ENCODE measurements at places on chromosomes 6 and 20. TPM values are rescaled to one million over a fixed set of nuclear protein-coding genes. Genes with fewer than 3 reads are reported as not detected.

Gene OR12D3
- not detected for total RNA-seq

Gene TRIM40
- not detected for total RNA-seq

Gene SNRPB
- total RNA-seq, result 93.3 TPM

Gene SAMD3
- total RNA-seq, result 28.8 TPM

Gene CD93
- 2.8 TPM for total RNA-seq

Gene AVP
- total RNA-seq, result not detected

Gene RIPOR3
- total RNA-seq, result 13.2 TPM

Gene EPB41L1
- 11.1 TPM for total RNA-seq

Gene IMPG1
- total RNA-seq, result not detected

Gene OPN5
- total RNA-seq, result not detected

Gene PXMP4
- total RNA-seq, result 5.6 TPM

Gene CNR1
- 0.28 TPM for total RNA-seq

Gene MTFR2
- total RNA-seq, result 0.85 TPM

Gene GTSF1L
- total RNA-seq, result not detected

Gene IL22RA2
- not detected for total RNA-seq

Gene OR2H1
- not detected for total RNA-seq

Gene C6orf58
- total RNA-seq, result 0.19 TPM

Gene KHDC1L
- total RNA-seq, result not detected

Gene PPIL6
- 6.5 TPM for total RNA-seq

Gene DLK2
- 0.28 TPM for total RNA-seq

Gene FAM209B
- not detected for total RNA-seq

Gene DOP1A
- total RNA-seq, result 28.0 TPM
